ENCODE measurements at places on chromosomes 13 and 19.

GRCh38 chr13:68745502-68745901, 1362.1 kb upstream of the ATXN8OS start:
- DNase-seq = no peak

GRCh38 chr19:18364826-18365528, 21.0 kb upstream of the GDF15 start:
- DNase-seq = peak; percentile 85

GRCh38 chr19:7746903-7747884, at the start of gene CD209:
Gene CD209 (minus strand): TSS chr19:7747534. CDS start chr19:7747511, 23 bp downstream.
- peak; percentile 81 for DNase-seq

- no peak for DNase-seq
These were observed 648.7 kb downstream of the UQCRFS1 start for GRCh38 chr19:28563964-28564921.

DNA sequence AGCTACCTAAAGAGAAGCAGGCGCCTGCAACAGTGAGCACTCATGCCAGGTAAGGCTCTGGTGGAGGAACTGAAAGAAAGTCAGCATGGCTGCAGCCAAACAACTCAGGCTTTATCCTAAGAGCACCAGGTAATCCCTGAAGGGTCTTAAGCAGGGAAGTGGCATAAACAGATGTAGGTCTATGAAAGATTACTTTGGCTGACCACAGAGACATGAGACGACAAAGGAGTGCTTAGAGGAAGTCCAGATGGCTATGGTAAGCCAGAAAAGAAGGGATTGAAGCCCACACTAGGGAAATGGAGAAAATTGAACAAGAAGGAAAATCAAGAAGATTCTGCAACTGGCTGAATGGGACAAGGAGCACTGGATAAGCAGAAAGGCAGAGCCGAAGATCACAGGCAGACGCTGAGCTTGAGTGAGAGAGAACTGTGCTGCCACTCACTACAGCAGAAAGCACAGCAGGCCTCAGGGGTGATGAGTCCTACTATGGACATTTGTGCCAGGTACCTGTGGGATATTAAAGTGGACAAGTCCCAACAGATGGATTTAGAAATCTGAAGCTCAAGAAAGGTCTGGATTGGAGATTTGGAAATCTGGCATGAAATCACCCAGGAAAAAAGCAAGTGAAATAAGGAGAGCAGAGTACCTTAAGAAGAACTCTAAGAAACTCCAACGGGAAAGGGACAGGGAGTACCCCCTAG, 4.2 kb downstream of the RCBTB1 start:
- DNase-seq = no peak

- DNase-seq = no peak
These were observed 28.9 kb downstream of the FAAP24 start for GRCh38 chr19:33000910-33001309.

DNA sequence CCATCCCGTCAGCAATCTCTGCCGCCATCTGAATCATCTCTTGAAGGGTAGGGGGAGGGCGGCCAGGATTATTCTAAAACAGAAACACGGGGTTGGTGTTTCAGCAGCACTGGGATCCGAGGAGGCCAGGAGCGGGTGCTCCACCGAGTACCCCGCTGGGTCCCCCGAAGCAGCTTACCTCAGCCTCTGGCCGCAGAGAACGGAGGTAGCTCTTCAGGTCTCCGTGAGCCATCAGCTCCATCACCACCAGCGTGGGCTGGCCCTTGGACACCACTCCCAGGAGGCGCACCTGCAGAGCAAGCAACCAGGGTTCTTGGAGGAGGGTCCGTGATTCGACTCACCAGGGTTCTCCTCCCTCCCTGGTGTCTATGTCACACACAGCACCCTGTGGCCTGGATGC, 53.2 kb downstream of the ZNF557 start:
- no peak for DNase-seq

GRCh38 chr13:23440821-23441618, 7.5 kb upstream of the SACS start:
- peak; percentile 60 for DNase-seq

DNA sequence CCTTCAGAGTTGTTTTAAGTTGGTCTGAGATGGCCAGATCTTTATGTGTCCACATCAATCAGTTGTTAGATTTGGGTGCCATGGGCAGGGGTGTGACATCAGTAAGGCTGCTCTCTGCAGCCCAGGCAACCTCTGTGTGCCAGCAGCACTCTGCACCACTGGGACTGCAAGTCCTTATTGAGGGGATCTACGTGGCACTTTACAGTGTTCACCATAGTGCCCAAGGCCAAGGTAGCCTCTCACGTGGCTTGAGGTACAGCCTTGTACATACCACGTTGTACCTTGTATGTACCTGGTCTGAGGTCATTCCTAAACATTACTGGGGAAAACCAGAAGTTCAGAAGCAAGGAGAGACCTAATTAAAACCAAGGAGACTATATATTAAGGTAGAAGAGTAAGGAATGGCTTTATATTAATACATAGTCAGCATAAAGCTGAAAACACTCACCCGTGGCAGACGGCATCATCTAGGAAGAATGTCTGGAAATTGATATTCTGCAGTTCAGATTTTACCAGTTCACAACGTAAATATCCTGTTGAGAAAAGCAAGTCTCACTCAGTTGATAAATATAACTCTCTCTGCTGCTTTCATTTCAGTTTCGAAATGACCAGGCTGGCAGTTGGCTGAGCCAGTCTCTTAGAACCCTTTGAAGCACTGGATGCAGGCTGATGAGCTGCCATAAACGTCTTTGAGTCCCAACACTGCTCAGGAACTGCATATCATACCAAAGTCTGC, 128.8 kb downstream of the ZDHHC20 start:
- no peak for DNase-seq

GRCh38 chr13:108812661-108813060, 183.2 kb downstream of the MYO16 start:
- DNase-seq = no peak

GRCh38 chr19:3798137-3798536, 12.0 kb upstream of the MATK start:
- DNase-seq = no peak

GRCh38 chr13:93007928-93008327, 218.7 kb upstream of the GPC6 start:
- DNase-seq = no peak

DNA sequence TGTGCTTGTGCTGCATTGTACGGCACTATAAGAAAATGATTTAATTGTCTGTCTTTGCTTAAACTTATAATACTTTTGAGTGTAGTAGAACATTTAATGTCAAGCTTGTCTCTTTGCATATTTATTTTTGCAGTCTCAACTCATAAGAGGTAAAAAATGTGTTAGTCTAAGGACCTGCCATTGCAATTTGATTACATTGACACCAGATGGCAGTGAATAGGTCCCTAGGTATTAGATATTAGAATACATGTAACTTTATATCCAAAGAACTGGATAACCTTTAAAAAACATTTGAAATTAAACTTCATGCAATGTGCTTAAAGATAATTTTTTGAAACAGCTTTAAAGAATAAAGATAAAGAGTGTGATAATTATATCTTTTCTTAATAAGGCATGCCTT, 1421.3 kb downstream of the OLFM4 start:
- no peak for DNase-seq

DNA sequence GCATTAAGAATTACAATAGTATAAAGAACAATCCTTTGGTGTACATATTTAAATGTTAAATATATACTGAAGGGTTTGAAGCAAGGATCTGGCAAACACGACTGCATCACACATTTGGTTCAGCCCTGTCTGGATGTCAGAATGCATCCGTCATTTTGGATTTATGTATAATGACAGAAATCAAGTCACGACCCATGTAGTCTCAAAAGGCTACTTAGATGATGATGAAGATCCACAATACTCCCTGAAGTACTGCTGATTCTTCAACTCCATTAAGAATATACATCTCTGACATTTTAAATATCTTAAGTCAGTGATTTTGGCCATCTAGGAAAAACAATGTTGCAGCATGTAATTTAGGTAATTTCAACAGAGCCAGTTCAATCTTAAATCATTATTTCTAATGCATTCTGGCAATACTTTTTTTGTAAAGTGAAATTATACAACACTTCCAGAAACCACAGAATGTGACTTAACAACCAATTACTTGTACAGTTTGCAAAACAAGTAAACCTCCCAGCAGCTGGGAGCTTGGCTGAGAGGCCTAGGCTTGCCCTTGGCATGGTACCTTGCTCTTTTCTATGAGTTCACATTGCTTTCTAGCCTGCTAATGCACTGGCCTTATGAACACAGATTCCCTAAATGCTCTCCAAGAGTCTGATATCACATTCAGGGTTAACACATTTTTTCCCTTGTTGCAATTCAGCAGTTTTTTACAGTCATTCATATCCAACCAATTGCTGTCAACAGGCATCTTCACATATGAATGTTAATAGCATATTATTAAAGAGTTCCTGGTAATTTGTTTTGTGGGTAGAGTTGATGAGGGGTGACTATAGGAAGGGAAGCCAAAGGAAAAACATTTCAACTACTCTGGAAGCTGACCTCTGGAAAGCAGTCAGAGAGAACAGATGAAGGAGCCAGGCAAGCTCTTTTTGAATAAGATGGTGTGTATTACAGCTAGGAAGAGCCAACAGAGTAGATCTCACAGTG, 175.2 kb downstream of the ENOX1 start:
- DNase-seq = no peak

DNA sequence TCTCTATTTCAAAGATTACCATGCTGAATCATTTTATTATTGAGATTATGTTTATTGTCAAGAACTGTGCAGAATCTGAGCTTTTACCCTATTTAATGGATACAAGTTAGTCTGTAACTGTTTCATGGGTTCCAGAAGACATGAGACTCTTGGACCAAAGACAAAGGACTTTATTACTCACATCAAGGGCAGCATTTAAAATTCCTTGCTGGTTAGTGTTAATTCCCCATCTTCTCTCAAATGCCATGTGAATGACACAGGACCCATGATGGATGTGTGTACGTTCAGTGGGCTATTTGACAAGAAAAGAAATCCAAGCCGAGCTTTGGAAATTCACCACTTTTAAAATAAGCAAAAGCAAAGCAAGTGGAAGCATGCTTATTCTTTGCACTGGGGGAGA, 139.9 kb downstream of the PCDH20 start:
- no peak for DNase-seq

- no peak for DNase-seq
These were observed 14.0 kb downstream of the PDX1 start for GRCh38 chr13:27933580-27934328.

DNA sequence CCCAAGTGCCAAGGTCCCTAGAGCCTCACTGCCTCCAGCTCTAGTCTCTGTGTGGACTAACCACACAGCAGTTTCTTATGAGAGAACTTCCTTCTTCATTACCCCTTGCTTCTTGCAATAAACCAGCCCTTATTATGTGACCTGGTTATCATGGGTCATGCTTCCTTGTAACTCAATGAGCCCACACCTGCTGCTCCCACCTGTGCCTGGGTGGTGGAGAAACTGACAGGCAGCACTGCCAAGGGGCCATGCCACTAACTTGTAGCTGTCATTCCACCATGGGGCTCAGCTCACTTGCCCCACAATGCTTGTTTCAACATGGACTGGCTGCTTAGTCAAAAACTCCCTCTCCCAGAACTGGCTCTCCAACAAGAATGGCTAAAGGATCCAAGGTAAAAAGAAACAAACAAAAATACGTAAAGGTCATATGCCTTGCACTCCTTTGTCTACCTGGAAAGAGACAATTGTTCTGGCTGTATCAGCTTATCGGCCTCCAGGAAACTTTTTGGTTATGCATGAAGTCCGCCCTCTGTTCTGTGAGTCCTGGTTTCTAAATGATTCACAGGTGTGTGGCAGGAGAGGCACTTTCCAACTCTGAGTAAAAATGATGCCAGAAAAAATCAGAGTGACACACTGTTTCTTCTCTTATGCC, 446.4 kb downstream of the COG6 start:
- DNase-seq = no peak

GRCh38 chr13:101916108-101916774, 463.8 kb downstream of the ITGBL1 start:
- no peak for DNase-seq

DNA sequence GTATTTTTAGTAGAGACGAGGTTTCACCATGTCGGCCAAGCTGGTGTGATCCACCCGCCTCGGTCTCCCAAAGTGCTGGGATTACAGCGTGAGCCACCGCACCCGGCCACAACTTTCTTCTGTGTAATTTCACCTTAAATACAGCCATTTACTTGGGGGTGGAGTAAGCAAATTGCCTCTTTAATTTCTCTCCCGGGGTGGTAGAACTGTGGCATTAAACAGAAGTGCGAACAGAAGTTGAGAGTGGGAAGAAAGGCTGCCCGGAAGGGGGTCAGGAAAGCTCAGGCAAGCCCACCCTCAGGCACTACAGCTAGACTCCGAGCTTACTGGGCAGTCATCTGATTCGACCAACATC, 475 bp upstream of the DNAJC15 start:
- DNase-seq = no peak

- DNase-seq = peak; percentile 57
These were observed 10.6 kb upstream of the RETN start for GRCh38 chr19:7658219-7658686.

DNA sequence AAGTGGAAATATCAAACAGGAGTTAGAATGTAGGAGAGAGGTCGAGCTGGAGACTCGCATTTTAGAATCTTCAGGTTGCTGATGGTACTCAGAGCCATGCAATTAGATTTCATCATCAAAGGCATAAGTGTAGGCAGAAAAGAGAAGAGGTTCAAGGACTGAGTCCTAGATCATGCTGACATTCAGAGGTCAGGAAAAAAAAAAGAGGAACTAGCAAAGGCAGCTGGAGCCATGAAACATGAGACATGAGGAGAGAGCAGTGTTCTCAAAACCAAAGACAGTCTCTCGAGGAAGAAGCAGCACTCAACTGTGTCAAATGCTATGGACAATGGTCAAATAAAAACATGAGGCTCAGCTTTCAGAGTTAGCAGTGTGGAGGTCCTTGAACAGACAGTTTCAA, 12.4 kb upstream of the TPP2 start:
- peak; percentile 85 for DNase-seq

DNA sequence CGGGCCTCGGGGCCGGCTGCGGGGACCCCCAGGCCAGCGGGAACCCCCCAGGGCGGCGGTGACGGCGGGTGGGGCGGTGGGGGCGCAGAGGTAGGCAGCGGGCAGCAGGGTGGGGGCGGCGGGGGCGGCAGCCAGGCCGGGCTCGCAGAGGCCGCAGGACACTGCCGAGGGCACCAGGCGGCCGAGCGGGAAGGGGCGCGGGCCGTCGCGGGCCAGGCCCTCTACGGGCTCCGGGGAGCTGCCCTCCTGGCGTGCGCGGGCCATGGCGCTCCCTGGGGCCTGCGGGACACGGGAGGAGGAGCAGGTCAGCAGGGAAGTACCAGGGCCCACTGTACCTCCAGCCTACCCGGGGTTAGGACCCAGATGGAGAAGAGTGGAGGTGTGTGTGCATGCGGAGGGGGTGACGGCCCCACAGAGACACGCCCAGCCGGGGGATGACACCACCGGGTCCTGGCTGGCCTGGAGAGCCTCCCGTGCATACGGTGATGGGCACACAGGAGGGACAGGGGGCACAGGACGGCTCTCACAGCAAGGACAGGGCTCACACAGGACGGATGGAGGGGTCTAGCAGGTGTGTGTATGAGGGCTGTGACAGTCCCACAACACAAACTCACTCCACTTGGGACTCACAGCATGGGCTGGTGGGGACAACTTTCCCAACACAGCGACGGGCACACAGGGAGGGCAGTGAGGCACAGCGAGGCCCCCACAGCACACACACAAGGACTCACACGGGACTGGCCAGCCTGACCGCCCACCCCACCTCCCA, 2.6 kb downstream of the BBC3 start:
- DNase-seq = peak; percentile 19

- no peak for DNase-seq
These were observed 25.4 kb upstream of the SIGLEC11 start for GRCh38 chr19:49986354-49986753.

- peak; percentile 17 for DNase-seq
These were observed 87.6 kb upstream of the SPRY2 start for GRCh38 chr13:80428349-80429096.

All from inflammatory macrophage treated with lipopolysaccharide for 1 hour (primary cell).